ENCODE measurements at places on chromosomes 3 and 15.

DNA sequence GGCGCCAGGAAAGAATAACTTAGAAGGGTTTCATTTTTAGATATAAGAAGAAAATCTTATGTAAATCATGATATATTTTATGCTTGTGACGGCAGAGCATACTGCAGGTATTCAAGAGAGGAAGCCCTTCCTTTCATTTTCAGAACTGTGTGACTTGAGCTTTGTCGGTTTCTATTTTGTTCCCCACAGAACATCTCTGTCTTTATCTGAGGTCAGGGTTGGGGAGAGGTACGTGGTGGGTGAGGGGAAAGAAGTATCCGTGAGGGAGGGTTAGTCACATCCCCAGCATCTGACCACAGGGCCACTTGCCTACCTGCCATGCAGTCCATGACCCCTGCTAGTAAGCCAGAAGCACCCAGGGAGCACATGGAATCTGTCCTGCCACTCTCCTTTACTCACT is 126.5 kb downstream of the DGKG start:
- no peak for DNase-seq

GRCh38 chr3:72234391-72234790 is 449.4 kb upstream of the PROK2 start:
- DNase-seq: no peak

GRCh38 chr15:101504373-101504772 is 14.9 kb upstream of the PCSK6 start:
- DNase-seq: no peak

DNA sequence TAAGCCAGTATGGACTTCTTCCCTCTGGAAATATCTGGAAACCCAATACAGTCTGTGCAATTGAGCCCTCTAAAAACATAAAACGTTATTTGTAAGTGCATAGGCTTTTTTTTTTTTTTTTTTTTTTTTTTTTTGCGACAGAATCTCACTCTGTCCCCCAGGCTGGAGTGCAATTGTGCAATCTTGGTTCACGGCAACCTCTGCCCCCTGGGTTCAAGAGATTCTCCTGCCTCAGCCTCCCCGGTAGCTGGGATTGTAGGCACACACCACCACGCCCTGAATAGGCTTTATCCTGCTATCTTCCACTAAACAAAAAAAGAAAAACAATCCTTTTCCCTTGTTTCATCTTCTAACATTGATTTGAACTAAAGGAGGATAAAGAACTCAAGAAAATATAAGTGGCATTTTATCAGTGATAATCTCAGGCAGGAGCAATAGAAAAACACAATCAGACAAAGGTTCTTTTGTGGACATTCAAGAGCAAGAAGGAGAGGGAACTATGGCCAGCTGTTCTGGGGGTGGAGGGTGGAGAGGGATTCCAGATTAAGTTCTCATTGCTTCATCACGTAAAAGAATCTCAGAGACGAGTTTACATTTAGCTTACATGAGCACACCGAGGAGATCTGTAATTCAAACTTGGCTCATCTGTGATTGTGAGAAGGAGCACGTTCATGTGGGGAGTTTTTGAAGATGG is 68.6 kb downstream of the ITGB5 start:
- no peak for DNase-seq

- no peak for DNase-seq
Measured at GRCh38 chr3:172157564-172158258, 118.3 kb downstream of the FNDC3B start.

DNA sequence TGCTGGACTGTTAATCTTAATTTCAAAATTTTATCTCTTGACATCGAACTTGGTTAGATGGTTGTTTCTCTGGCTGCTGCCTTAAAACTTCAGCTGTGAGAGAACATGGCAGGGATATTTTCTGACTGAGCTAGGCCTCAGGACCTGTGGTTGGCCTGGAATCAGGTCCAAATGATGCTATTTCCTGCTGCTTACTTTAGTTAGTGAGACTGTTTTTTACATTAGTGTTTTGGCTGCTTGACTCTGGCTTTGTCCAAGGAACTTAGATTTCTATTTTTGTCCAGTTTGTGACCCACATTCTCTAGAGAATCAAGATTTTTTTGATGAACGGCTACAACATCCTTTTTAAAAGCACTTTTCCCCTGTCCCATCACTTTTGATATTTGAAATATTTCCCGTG is 497.9 kb upstream of the SGO1 start:
- DNase-seq: no peak

DNA sequence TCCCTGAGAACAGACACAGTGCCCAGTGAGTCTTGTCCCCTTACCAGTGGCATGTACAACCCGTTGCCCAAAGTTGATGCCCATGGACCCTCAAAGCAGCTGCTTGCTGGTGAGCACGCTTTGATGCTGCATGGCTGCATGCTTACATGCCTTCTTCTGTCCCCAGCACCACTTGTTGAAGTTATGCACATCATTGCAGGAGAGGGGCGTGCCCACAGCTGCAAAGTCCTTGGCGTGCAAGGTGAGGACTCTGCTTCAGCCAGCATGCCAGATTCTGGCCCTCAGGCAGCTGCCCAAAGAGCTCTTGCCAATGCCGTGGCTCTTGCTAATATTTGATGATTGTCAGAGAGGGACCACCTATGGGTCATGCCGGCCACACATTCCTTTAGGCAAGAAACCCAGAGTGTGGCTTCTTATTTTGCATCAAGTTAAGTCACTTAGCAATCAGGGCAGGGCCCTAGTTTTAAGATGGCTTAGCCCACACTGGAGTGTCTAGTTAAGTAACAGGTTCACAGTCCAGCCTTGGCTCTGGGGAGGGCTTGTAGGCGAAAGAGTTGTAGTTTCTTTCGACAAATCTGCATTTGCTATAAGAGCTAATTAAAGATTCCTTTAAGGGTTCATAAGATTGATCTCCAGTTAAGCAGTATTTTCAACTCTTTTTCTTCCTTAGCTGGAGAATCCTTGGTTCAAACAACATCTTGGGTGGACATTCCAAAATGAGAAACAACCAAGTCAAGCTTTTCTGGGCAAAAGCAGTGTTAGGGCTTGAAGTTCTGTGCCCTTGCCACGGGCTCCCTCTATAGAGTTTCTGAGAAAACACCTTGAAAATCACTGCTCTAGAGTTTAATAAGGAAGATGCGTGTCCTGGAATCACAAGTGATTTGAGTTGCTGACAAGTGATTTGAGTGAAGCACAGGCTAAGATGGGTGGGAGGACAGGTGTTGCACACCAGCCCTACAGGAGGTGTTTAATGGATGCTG is 128.6 kb downstream of the SLCO3A1 start:
- DNase-seq: no peak

DNA sequence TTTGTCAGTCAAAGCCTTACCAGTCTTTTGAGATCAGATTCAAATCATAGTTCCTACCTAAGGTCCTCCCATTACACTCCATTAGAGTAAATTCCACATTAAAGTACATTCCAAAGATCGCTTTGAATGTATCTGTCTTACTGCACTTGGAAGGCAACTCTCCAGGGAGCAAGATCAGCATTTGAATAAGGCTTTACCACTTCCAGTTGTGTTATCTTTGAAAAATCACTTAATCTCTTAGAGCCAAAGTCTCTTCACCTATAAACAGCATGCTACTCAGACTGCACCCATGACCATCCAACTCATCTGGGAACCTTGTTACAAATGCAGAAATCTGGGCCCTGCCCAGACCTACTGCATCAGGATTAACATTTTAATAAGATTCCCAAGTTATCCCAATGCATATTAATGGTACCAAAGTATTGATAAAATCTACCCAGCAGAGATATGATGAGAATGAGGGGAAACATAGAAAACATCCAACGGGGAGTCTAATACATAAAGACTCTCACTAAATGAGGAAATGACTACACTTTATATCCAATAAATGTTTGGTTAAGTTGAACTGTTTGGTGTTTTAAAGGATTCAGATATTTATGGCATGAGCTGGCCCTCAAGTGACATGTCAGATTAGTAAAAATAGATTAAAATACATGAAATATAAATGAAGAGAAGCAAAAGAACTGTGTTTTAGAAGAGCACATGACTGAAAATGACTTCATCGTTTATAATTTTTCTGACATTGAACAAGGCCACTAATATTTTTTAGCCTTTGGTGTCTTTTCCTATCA is 75.9 kb downstream of the TNIK start:
- DNase-seq: no peak

DNA sequence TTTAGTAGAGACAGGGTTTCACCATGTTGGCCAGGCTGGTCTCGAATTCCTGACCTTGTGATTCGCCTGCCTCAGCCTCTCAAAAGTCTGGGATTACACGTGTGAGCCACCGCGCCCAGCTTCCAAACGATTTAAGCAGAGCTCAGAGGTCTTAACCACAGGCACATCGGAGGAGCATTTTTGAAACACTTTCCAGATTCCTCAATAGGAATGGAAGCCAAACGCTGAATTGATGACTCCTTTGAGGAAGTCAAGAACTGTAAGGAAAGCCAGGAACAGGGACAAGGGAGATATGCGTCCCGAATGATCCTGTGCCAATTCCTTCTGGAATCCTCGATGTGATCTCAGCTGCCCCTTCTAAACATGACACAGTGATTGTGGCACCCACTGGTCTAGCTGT is 40.0 kb downstream of the TRH start:
- DNase-seq: no peak

DNA sequence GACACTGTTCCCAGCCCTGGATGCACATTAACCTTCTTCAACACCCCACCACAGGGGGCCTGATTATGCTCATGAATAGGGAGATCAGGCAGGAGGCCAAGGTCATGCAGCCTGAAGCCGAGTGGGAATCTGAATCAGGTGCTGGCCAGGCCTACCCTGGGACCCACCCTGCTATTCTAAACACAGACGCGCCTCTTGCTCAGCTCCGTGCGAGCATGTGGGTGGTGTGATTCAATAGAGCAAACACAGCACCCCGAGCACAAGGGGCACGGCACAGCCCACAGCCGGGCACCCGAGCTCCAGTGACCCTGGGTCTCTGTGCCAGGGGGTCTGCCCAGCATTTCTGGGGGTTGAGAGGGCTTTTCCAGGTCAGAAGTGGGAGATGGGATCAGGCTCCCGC is 24.6 kb upstream of the GRIP2 start:
- DNase-seq: no peak

DNA sequence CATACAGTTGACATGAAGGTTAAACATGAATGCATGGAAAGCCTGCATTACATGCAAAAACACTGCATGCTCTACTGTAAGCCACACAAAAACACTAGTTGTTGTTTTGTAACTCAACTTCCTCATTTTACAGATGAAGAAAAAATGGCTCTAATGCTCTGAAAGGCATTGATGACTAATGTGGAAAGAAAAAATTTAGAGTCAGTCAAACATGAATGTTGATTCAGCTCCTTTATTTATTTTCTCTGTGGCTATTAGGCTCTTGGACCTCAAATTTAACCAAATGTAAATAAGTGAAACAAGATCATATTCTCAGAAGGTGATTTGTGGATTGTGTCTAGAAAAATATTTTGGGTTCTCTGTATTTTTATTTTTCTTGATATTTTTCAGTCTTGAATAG is 336.7 kb upstream of the ZNF717 start:
- no peak for DNase-seq

- no peak for DNase-seq
Measured at GRCh38 chr15:23853286-23853685, 166.2 kb upstream of the NDN start.

- DNase-seq: no peak
Measured at GRCh38 chr15:83992324-83993031, 243.1 kb upstream of the GOLGA6L4 start.

DNA sequence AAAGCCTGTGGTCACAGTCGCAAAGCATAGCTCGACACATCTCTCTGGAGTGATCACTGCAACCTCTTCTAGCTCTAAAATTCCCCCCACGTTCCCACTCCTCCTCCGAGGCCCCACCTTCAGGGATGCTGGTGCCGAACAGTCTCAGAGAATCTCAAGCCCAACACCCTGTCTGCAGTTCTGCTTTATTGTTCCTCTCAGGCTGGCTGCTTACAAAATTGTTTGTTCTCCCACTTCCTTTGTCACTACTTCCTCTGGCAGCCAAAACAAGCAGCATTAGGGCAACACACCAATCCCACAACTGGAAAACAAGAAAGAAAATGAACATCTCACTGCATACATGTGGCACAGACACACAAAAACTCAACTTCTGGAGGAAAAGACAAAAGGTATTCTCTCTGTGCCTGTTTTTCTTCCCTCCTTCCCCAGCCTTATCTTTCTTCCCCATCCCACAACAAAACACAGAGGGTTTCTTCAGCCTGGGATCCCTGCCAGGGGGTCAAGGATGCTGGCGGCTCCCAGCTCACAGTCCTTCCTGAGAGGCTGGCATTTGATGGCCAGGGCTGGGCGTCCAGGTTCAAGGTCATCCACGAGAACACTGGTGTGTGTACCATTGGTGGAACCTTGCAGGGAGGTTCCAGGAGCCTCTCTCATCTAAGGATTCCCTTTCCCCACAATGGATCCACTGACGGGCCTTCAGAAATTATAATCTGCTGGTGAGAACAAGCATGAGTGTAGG is 108.4 kb downstream of the TMCO5A start:
- DNase-seq: no peak

- DNase-seq: no peak
Measured at GRCh38 chr15:33458421-33458820, 147.7 kb downstream of the RYR3 start.

GRCh38 chr15:64695561-64695992 is 79.8 kb downstream of the RBPMS2 start:
- no peak for DNase-seq

GRCh38 chr3:55471522-55472280 is 15.4 kb downstream of the WNT5A start:
- DNase-seq: no peak

DNA sequence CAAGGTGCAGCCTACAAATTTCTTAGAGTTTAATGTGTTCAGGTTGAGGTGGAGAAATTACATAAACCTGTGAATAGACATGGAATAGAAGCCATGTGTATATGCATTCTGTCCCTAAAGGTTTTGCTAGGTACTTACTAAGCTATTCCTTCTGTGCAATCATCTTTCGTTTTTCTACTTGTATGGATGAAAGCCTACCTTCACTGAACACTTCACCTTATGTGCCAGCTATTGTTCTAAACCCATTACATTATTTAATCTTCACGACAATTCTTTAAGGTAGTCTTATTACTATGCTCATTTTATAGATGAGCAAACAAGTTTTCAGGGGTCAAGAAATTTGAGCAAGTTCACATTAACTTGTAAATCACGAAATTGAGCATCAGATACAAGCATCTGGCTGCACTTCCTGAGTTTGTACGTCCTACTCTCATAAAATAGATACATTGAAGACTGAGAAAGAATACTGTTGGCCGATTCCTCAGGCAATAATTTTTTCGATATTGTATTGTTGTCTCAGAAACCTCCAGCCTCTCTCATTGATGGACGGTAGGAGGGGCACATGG is 635 bp upstream of the RCN2 start:
- no peak for DNase-seq

- DNase-seq: peak; percentile 13
Measured at GRCh38 chr3:112333381-112334317, 693 bp downstream of the CD200 start.

DNA sequence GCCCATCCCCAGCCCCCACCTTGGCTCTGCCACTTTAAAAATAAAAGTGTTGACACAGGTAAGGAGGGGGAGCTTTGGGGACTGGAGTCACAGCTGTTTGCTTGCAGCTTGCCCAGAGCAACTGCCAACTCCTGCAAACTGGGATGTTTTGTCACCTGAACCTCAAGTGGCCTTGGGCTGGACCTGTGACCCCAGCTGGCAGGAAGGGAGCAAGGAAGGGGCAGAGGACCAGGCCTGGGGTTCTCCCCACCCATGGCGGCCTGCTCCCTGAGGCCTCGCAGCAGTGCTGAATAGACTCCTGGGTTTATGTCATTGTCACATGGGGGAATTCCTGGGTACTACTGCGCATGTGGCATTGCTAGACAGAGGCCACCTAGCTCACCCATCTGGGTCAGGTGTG is 246.9 kb upstream of the TLE3 start:
- no peak for DNase-seq

Measured in activated naive CD4-positive, alpha-beta T cell (primary cell).